HS-5 (cell line): ENCODE measurements at places on chromosomes 2 and 18.

DNA sequence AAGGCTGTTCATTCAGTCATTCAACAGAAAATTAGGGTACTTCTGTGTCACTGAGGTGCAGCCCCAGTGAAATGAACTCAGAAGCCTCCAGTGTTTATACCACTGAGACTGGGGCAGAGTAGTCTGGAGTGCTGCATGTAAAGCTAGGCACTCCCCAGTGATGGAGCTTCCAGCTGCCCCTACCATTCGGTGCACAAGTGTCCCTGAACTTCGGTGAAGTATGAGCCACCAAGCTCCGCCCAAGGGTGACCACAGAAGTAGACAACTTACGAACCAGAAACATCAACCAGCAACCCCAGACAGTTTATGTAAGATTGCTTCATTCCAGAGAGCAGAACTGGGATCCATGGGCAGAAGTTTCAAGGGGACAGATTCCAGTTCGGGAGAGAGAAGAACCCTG lies 70.6 kb upstream of the FOSL2 start:
- no peak for DNase-seq

DNA sequence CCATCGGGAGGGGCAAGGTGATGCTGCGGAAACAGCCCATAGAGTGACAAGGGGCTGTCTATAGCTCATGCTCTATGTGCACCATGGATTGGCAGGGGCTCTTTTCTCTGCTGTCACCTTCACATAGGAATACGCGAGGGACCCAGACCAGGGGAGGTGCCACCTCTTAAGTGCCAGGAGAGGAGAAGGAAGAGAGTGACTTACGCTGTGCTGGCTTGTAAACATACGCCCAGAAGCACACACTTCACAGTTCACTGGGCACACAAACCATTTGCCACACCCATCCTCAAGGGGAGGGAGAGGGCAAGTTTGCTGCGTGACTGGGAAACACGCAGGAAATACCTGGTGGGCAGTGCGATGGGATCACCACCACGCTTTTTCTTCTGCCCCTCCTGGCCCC lies 65.1 kb upstream of the GPR45 start:
- DNase-seq: no peak

DNA sequence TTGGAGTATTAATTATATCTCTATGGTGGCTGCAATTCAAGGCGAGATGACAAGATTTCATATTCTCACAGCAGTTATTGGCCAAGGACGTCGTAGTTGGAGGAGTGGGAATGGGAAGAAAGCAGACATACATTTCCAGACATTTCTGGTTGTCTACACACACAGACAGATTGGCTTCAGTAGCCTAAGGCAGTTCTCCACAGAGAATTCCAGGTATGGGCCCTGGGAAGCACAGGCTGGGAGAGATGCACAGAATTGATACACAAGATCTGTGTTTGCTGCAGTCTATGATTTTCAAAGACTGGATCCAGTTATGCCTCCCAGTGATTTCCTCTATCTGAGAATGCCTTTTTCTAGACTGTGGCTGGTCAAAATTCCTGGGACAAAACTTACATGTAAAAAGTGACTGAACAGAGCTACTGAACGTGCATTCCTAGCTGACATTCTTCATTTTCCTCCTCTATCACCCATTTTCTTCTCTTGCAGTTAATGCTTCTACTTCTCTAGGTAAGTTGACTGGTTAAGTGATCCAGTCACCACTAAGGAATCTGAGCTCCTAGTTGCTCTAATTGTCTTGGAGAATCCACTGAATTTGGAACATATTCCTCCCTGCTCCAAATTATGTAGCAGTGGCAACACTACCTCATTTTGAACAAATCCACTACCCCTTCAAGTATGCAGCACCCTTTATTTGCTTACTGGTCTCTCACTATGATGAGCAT lies 386.7 kb upstream of the CDH7 start:
- no peak for DNase-seq

DNA sequence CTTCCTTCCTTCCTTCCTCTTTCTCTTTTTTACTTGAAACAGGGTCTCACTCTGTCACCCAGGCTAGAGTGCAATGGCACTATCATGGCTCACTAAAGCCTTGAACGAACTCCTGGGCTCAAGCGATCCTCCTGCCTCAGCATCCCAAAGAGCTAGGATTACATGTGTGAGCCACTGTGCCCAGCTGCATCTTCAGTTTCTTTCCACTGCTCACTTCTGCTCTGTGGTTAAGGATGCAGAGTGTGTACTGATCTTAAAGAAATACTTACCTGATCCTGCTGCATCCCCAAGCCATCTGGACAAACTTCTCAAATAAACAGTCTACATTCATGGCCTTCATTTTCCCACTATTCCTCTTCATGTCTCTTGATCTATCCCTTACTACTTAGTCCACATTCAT lies 13.0 kb downstream of the DPP4 start:
- no peak for DNase-seq
